ENCODE measurements at places on chromosomes 7 and 10.

GRCh38 chr7:51280156-51280555 is 36.5 kb downstream of the COBL start:
- DNase-seq = no peak

- DNase-seq = no peak
Measured at GRCh38 chr7:80726666-80727065, 88.2 kb downstream of the CD36 start.

- peak; percentile 97 for DNase-seq
Measured at GRCh38 chr10:3948843-3949242, 163.8 kb upstream of the KLF6 start.

DNA sequence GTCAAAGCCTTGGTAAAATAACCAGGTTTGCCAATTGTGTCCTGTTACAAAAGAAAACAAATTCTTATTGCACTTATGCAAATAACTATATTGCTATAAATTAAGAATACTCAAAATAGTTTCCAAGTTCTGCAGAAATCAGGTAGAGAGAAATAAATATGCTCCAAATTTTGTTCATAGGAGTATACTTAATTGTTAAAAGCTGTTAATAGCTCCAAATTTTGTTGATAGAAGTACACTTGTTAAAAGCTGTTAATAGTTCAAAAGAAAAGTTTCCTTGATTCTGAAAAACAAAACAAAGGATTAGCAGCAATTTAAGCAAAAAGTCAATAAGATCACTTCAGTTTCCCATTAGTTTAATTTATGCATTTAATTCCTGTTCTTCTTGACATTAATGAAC is 46.4 kb upstream of the ZNF138 start:
- DNase-seq = no peak

GRCh38 chr7:121366852-121367431 is 29.2 kb downstream of the FAM3C start:
- DNase-seq = peak; percentile 72

DNA sequence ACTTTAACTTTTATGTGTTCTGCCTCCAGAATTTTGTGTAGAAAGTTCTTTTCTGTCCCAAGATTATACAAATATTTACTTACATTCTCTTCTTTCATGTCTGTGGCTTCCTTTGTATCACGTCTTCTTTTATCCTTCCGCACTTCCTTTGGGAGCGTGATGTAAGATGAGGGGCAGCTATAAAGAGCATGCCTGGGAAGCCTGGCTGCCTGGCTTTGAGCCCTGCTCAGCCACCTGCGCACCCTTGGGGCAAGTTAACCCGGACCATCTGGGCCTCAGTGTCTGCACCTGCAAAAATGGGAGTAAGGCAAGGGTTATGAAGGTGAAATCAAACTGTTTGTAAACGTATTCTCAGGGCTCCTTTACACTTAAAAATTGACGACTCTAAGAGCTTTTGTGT is 25.2 kb downstream of the PALD1 start:
- DNase-seq = no peak

DNA sequence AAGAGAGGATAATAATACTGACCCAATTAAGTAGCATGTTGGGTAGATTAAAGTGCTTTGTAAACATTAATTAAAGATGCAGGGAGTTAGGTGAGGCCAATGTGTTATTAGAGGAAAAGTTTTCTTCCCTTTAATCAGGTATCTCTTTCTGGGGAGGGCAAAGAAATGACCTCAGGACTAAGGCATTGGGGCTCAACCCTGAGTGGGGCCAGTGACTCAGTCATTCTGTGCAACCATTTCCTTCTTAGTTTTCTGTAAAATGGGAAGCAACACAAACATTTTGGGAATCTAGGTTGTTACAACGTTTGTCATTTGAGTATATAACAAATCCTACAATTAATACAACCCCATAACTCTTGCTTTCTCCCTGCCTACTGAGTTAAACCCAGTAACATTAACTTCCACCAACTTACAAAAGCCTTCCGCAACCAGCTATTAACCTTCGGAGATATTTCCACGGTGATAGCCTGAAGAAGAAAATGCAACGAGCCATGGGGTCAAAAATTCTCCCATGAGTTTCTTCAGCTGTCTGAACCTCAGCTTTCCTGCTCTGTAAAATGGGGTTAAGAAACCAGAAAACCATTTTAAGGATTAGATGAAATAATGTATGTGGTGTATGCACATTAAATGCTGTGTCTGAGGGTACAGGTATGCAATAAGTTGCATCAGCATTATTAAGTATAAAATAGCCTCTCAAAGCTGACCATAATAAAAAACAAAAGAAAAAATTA is 965 bp upstream of the PROSER2 start:
- no peak for DNase-seq

DNA sequence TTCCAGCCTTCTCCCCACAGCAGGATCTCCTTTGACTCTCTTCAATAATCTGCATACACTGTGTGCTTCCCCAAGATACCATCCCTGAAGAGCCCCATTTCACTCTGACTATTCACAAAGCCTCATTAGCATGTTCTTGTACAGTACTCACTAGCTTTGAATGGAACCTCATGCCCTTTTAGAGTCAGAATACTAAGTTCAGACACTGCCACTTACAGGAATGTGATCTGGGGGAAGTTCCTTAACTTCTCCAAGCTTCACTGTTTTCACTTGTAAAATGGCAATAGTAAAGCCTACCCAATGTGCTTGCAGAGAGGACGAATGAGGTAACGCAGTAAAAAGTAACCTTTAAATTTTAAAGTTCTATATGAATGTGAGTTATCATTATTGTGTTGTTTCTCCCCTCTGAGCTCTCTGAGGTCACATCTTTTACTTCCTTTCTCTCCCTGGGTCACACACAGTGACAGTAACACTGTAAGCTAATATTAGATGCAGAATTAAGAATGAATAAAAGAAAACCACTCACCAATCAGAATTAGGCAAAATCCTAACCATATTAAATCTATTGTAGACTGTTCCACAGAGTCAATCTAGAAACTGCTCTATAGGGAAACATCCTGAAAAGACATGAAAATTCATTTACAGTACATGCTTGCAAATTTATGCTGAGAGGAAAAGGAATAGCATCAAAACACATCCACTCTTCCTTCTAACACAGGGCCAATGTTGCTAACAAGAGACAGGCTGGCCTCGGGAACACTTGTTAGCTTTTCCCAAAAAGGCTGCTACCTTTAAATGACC is 64.2 kb upstream of the IL6 start:
- DNase-seq = no peak
